Natural killer cell (primary cell): ENCODE measurements at places on chromosomes 5 and 9. TPM values are rescaled to one million over a fixed set of nuclear protein-coding genes. Genes with fewer than 3 reads are reported as not detected.
A peak's percentile ranks its signal among the peaks of the same experiment; 100 is the strongest.

DNA sequence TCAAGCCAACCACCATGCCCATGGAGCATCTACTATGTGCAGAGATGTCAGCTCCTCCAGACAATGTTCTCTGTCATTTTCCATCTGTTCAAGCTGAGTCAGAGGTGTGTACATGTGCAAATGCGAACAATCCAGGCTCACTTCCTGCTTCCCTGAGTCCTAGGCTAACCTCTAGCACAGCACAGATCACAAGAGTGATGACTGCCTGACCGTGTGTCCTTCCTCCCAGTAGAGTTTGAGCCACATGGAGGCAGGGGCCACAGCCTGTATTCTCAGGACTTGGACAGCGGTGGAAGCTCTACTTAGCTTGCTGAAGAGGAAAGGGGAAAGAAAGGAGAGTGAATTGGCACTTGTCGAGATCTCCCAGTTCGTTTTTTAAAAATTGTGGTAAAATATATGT lies 87.2 kb downstream of the KCNIP1 start:
- DNase-seq, result no peak

DNA sequence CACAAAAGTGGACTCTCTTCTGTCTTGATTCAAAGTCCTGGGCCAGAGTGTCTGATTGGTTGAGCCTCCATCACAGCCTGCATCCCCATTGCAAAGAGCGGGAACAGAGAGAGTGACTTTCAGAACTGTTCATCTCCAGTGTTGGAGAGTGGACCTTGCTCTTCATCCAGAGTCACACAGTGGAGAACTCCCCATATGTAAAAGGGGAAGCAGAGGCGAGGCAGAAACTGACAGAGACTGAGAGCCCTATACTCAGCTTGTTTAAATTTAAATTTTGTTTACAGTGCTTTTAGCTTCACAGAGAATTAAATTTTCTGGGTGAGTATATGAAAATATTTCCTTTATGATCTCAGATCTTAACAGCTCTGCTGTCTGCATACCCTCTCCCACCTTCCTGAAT lies 70.0 kb upstream of the SSBP2 start:
- DNase-seq, result no peak

GABBR2 gene
- not detected for total RNA-seq

GRCh38 chr9:85528607-85529006 lies 213.1 kb downstream of the AGTPBP1 start:
- DNase-seq, result no peak

GRCh38 chr5:133471699-133472098 lies 140.6 kb downstream of the FSTL4 start:
- DNase-seq, result no peak

DNA sequence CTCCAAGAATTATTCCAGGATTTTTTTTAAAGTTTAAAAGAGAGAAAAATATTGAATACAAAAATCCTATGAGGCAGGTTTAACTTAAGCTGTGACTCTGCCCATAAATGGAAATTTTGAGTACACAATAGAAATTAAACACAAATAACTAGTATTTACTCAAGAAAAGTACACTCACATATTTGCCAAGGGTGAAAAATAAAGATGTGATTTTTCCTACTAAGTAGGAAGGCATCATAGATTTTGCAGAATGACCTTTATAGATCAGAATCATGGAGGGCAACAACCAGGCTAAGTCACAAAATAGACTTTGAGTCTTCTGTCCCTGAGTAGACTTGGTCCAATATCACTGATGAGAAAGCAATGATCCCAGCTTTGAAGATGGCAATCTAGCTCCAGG lies 102.7 kb upstream of the SLC12A2 start:
- DNase-seq, result no peak

DNA sequence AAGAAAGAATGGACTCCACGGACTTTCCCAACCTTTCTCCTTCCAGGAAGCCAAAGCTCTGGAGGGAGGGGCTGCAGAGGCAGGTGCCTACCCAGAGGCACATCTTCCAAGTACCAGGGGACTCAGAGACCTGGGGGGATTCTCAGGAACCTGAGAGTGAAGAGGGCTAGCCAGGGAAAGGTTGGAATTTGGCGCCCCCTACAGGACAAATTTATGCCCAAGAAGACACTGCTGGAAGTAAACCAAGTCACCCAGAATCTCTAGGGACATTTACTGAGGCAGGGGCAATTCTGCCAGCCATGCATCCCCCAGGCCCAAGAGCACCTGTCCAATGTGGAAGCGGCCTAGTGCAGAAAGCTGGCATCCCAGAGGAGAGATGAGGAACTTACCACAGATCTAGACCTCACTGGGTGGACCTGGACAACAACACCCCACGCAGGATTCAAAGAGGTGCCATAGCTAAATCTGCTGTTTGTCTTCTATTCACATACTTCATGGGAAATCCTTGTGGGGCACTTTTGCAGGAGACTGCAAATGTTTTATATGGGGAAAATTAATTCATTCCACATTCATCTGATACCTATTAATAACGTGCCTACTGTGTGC lies 25.9 kb upstream of the IDNK start:
- DNase-seq, result peak; percentile 61

- no peak for DNase-seq
These were observed 1.3 kb downstream of the SPTAN1 start for GRCh38 chr9:128553728-128554127.

FIBCD1 gene
- not detected for total RNA-seq

- no peak for DNase-seq
These were observed 8.4 kb downstream of the HSPA9 start for GRCh38 chr5:138566792-138567191.

DNA sequence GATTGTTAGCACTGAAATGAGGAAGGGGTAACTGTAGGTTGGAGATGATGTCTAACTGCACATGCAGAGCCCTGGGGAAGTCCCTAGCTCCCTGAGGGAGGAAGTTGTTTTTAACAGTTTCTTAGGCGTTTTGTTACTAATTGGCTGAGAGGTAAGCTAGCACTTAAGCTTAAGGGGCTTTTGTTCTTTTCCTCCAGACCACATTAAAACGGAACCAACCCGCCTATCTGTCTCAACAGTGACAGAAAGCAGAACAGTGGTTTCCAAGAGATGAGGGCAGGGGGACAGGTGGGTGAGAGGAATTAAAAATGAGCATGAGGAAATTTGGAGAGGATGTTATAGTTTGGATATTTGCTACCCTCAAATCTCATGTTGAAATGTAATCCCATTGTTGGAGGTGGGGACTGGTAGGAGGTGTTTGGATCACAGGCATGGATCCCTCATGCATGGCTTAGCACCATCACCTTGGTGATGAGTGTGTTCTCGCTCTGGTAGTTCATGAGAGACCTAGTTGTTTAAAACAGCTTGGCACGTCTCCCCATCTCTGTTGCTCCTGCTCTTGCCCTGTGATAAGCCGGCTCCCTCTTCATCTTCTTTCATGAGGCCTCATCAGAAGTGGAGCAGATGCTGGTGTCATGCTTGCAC lies 38.9 kb downstream of the LYRM7 start:
- DNase-seq, result peak; percentile 90
